ENCODE measurements at places on chromosomes 7 and 10. TPM values are rescaled to one million over a fixed set of nuclear protein-coding genes. Genes with fewer than 3 reads are reported as not detected.

GRCh38 chr7:70700055-70700940 is 431.6 kb upstream of the GALNT17 start:
- DNase-seq, result no peak

DNA sequence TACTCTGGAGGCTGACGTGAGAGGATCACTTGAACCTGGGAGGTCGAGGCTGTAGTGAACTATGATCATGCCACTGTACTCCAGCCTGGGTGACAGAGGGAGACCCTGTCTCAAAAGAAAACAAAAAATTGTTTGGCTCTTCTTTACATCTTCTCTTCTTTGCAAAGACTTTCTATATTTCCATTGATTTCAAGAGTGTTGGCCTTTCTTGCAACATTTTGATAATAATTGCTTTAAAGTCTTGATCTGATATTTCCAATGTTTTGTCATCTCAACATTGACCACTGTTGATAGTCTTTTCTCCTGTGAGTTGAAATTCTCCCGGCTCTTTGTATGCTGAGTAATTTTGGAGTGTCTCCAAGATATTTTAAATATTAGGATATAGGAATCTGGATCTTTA is 17.8 kb upstream of the CLDN4 start:
- no peak for DNase-seq

DNA sequence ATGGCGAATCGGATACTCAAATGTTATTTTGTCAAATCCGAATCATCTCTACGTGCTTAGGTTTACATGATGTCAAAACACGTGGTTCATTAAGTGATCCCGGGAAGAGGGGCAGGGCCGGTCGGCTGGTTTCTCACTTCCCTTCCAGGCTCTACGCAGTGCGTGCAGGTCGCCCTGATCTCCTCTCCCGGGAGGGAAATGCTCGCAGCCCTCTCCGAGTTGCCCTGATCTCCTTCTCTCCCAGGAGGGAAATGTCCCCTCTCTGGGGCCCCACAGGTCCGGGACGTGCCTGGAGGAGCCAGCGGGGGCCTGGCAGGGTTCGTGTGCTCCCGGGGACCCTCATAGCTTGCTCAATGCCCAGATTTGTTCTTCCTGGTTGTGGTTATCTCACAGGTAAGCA is 202.7 kb downstream of the DNAJB6 start:
- DNase-seq, result no peak

- no peak for DNase-seq
Observed at GRCh38 chr10:4077804-4078203, 292.8 kb upstream of the KLF6 start.

GRCh38 chr7:34227525-34227924 is 322.2 kb downstream of the BMPER start:
- DNase-seq, result no peak

- DNase-seq, result no peak
Observed at GRCh38 chr10:12067336-12067735, 1.4 kb upstream of the DHTKD1 start.

GRCh38 chr7:120156476-120156875 is 116.5 kb upstream of the KCND2 start:
- DNase-seq, result no peak

DNA sequence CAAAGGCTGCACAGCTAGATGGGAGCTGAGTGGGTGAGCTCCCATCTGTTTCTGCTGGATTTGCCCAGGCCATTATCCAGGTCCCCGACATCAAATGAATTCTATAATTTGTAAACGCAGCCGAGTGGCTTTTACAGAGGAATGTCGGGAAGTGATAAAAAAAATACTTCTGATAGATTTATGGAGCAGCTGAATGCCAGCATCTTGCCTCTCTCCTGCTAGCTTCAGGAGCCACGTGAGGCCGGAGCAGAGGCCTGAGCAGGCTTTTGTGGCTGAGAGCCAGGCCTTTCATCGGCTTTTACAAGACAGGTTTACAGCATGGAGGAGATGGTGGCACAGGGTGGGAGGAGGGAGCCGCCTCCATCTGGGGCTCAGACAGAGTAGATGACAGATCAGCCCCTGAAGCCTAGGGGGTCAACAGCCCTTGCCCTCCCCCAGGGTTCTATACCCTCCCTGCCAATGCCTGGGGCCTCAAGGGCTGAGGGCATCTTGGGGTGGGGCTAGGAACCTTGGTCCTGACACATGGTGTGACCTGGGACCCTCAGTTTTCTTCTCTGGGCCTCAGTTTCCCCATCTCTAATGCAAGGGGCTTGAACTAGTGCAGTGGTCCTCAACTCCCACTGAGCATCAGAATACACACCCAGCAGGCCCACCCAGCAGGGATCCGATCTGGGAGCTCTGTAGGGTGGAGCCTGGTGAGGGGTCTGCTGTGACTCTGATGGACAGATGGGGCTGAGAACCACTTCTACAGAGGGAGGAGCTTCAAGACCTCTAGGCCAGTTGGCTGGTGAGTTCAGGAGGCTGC is 44.2 kb upstream of the PCBD1 start:
- no peak for DNase-seq

C7orf57 gene
- not detected for total RNA-seq

CLCN1 gene
- total RNA-seq, result not detected
